Activated CD4-positive, alpha-beta memory T cell treated with anti-CD3 and anti-CD28 coated beads, Interleukin-2, amount 10 ng/mL, durations not matched to agents 7 days and 5 days (primary cell): ENCODE measurements at places on chromosomes 12 and 14. TPM values are rescaled to one million over a fixed set of nuclear protein-coding genes. Genes with fewer than 3 reads are reported as not detected.

The NXPH4 gene
- total RNA-seq, result 1.1 TPM

The DPY19L2 gene
- 0.28 TPM for total RNA-seq

The CHST11 gene
- total RNA-seq, result 125 TPM

The MYL6 gene
- total RNA-seq, result 1,594 TPM

The ORMDL2 gene
- 56.3 TPM for total RNA-seq

The KRT77 gene
- not detected for total RNA-seq

The KCNJ8 gene
- not detected for total RNA-seq

The PTHLH gene
- total RNA-seq, result not detected

The TGM1 gene
- 4.0 TPM for total RNA-seq

The ATP5F1B gene
- total RNA-seq, result 549 TPM
